ENCODE measurements at places on chromosomes 16 and 17.

DNA sequence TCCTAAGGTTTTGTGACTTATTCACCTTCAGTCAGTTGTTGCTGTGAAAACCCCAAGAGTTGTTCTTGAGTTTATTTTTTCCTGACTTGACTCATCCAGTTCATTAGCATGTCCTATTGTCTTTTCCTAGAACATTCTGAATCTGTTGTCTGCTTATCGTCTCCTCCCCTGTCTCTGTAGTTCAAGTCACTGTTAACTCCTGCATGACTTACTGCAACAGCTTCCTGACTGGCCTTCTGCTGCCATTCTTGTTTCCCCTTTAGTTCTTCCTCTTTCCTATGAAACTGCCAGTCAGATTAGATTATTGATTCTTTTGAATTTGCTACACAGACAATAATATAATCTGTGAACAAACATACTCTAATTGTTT is 161.5 kb downstream of the FTO start:
- no peak for DNase-seq

- DNase-seq = no peak
Observed at GRCh38 chr17:73952480-73953205, 250.8 kb upstream of the RPL38 start.

- no peak for DNase-seq
Observed at GRCh38 chr17:45935710-45936509, 41.6 kb downstream of the MAPT start.

DNA sequence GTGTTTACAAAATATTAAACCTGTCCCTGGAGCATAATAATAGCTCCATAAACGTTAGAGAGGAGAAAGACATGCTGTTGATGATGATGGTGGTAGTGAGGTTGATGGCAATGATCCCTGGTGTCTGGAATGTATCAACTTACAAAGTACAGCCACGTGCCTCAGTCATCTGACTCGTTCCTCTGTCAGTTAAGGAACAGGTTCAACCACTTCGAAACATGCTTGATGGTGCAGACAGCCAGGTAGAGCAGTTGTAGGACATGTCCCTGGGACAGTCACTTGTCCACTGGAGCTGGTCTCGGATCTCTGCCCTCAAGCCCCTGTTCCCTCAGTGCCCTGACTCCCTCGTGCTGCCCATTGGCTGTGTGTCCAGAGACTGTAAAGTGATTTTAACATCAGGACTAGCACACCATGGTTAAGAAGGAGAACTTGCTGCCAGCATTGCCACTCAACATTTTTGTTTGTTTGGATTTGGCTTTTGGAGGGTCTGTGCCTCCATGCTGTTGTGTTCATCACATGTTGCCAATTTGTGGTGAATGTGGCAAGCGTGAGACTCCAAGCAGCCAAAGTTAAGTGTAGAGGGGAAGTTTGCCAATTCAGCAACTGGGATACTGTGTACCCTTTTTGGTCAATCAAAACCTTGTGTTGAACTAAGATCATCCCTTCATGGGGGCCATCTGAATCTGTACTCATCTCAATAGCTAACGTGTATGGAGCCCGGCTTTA is 16.3 kb upstream of the SALL1 start:
- DNase-seq = no peak

DNA sequence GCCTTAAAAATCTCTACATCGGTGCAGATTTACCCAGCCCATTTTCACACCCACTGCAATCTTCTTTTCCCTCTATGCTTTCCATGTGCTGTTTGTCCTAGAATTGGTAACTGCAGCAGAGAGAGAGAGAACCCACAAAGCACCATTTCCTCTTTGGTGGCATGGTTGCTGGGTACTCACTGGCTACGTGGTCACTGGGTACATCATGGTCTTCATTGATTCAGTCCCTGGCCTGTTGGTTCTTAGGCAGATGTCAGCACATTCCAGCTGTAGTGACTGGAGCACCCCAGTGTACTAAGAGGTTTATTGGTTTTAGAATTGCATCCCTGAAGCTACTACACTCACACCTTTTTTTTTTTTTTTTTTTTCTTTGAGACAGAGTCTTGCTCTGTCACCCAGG is 156.1 kb upstream of the CACNG5 start:
- DNase-seq = no peak

DNA sequence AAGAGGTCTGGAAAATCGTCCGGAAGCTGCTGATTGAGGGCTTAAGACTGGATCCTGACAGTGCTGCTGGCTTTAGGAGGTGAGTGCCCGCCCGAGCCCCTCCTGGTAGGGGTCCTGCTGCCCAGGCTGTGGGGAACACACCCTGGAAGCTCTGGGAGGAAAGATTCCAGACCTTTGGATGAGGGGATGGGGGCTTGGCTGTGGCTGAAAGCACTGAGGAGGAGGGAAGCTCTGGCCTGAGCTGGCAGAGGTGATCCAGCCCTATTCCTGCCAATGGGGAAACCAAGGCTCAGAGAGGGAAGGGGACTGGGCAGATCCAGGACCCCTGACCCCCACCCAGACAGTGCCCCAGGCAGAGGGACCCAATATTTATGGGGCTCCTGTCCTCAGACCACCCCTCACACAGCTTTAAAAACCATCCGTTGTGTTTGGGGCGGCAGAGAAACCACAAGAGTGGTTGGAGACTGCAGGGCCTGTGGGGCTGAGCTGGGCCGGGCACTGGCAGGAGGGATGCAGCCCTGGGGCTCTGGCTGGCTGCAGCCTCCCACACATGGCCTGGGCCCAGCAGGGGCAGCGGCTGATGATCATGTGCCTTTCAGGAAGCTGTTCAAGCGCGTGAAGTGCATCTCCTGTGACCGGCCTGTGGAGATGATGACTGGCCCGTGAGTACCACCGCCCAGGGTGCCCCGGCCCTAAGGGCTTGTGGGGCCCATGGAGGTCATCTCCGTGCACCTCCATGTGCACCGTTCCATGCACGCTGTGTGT is 22.8 kb downstream of the UBALD1 start:
- no peak for DNase-seq

DNA sequence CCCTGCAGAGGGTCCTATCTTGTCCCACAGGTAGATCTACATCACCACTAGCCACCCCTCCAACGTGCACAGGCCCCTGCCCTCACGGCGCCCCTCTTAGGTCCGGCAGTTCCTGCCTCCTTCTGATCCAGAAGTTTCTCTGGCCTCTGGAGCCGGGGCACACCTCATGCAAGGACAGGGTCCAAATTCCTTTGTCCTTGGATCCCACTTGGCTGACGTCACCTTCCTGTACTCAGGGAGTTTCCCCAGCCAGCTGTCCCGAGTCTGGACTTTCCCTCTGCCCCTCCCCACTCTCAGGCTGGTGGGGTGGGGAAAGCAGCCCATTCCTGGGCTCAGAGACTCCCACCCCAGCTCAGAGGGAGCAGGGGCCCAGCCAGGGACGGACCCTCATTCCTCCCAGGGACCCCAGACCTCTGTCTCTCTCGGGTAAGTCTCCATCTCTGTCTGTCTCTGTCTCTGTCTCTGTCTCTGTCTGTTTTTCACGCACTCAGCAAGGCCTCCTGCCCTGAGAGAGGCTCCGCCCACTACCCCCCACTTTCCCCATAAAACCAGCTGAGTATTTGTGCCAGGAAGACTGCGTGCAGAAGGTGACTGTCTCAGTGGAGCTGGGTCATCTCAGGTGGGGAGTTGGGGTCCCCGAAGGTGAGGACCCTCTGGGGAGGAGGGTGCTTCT is at the start of gene IL32:
TSS of gene IL32 (plus strand) at position 572 of the 673 bp plus-strand sequence. CDS start 172 bp downstream, outside the sequence.
- peak; percentile 52 for DNase-seq

GRCh38 chr16:1074379-1074649 is 1.8 kb downstream of the SSTR5 start:
- DNase-seq = no peak

GRCh38 chr17:74729368-74729767 is 7.7 kb upstream of the RAB37 start:
- no peak for DNase-seq

- DNase-seq = no peak
Observed at GRCh38 chr17:82354804-82355308, 4.2 kb upstream of the TEX19 start.

DNA sequence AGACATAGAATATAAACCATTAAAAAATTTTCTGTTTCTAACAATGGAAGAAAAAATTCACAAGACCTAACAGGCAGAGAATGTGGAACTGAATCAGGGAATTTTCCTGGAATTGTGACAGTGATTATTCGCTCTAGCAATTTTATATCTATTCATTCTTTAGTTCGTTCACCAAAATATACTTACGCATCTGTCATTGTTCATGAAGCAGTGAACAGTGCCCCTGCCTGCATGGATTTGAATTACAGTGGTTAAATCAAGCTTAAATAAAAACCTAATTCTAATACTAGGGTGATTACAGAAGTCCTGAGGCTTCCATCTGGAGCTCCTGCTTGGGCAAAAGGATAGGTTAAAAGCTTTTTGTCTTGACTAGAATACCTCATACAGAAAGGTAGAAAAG is 48.6 kb downstream of the ABCA8 start:
- DNase-seq = no peak

DNA sequence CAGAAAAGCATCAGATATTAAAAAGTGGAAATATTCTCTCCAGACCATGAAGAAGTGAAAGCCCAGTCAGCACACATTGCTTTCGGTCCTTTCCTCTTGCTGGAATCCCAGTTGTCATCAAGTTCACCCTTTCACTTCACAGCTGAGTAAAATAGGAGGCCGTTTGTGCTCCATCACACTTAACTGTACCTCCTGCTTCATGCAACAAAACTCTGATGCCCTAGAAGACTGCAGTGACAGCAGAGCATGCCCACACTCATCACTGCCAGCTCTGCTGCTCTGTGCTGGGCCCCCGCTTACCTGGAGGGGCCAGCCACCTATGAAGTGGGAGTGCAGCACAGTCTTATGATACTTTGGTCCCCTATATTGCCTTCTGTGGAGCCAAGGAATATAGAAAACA is 62.5 kb downstream of the N4BP1 start:
- no peak for DNase-seq

DNA sequence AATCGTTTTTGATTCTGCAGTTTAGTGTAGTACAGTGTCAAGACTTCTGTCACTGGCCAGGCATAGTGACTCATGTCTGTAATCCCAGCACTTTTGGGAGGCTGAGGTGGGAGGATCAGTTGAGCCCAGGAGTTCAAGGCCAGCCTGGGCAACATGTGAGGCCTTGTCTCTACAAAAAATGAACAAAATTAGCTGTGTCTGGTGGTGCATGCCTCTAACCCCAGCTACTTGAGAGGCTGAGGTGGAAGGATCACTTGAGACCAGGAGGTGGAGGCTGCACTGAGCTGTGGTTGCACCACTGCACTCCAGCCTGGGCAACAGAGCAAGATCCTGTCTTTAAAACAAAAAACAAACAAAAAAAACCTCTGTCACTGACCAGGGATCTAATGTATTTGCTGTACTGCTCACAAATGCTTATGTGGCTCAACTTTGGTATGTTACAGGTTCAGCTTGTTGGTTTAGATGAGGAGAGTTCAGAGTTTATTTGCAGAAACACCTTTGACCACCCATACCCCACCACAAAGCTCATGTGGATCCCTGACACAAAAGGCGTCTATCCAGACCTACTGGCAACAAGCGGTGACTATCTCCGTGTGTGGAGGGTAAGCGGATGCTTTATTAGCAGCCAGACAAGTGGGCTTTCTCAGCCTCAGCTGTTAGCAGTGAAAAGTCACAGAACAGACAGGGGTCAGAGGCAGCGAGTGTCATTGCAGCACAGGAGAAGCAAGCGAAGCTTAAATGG is 22.5 kb upstream of the TACO1 start:
- no peak for DNase-seq
